Esophagus squamous epithelium (tissue), 5 donors: ENCODE measurements at places on chromosomes 5 and 9.

GRCh38 chr5:74476819-74477453 lies 163.6 kb downstream of the ENC1 start:
- DNase-seq, result no peak

DNA sequence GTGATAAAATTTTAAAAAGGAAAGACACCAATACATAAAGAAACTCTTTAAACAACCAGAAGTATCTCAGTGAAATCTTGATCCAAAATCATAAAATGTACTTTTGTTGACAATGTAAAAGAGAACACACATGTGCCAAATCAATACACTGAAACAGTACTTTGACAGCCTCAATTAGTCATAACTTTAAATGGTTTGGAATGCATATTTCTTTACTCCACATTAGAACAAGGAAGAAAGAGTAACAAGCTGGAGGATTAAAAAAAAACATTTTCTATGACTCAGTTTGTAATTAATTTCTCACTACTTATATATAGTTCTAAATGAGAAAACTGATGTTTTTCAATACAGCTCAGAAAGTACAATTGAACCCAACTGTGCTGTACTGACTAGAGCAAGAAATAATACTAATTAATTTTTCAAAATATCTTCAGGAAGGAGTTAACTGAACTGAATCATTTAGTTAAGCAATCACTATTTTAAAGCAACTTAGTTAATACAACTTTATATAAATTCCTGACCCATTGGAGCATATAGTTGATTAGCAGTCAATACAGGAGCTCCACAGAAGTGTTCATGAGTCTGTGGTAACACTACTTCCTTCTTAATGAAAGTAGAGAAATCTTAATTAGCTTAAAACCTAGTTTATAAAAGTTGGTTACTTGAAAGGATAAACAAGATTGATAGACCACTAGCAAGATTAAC lies 101.0 kb downstream of the NR3C1 start:
- DNase-seq, result no peak

- DNase-seq, result no peak
These were observed 317.0 kb upstream of the MPDZ start for GRCh38 chr9:13596383-13596970.

GRCh38 chr5:42495914-42496313 lies 72.7 kb downstream of the GHR start:
- no peak for DNase-seq

DNA sequence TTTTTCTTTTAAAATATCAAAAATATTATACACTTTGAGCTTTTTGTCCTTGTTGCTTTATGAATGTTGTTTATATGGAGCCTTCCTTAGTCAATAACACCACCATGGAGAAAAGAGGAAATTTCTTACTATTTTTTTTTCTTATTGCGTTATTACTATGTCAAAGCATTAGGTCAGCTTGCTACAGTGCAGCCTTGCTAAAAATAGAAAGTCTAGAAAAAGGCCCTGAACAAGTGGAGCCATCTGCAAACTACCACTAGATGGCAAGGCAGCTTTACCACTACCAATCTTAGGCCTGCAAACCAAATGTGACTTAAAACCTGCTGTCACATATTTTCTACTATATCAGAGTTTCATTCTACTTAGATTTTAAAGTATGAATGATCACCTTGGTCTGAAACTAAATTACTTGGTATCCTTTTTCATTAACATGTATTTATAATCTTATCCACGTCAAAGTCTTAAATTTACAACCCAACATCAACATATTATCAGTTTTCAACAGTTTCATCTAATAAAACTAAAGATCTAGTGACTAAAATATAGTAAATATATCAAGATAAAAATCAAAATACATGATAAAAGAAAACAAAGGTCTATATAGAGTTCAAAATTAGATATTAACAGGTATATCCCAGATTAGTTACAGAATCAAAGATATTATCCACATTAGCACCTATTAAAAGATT lies 113.1 kb upstream of the ACOT12 start:
- no peak for DNase-seq

DNA sequence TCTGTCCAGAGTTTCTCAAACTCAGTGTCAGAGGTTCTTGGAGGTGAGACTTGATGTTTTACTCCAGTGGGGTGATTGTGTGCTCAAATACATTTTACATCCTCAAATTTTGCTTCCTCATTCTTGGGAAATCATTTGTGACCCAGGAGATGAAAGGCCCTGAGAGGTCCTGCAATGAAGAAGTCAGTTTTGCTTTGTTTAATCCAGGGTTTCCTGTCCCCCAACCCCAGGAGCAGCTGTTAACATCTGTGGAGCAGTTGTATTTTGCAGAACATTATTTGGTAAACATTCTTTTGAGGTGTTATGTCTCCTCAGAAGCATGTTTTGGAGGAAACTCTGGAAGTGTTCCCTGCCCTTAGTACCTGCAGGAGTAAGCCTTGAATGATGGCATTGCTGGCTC lies 59.8 kb downstream of the DAB2IP start:
- DNase-seq, result no peak

DNA sequence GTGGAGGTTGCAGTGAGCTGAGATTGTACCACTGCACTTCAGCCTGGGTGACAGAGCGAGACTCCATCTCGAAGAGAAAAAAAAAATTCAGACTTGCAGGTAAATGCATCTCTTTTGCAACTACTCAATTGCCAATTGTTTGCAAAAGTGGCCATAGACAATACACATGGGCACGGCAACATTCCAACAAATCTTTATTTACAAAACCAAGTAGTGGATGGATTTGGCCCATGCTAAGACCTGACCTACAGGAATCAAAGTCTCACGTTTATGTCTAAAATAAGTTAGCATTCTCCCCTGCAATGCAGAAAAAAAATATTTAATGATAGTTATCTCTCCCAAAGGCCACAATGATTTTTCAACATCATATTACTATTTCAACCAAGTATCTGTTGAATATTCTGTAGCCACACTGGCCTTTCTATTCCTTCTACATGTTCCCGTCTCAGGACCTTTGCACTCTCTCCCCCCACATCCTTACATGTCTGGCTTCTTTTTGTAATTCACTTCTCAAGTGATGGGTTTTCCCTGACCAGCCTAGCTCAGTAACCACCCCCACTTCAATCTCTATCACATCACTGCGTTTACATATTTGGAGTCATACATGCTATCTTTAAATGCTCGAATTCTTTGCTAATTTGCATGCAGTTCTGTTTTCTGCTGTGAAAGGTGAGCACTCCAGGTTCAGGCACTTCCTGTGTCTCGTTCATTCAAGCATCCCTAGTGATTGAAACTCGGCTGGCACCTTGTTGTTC lies 54.2 kb downstream of the FNBP1 start:
- no peak for DNase-seq

- no peak for DNase-seq
These were observed 274.2 kb downstream of the TMEM167A start for GRCh38 chr5:82802954-82803353.

DNA sequence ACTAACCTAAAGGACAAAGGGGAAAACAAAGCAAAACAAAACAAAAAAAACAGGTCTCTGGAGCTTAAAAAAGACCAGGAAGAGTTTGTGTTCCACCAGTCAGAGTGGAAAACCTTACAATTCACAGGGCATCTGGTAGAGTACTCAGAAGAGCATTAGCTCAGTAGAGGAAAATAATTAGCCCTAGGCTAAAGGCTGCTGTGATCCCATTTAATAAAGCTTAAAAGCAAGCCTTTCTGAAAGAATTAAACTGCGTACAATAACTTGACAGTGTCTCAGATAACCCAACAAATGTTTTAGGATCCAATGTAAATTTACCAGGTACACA lies 7.3 kb downstream of the ECM2 start:
- DNase-seq, result no peak

- DNase-seq, result no peak
These were observed 163.6 kb downstream of the ZDHHC21 start for GRCh38 chr9:14529629-14530028.

DNA sequence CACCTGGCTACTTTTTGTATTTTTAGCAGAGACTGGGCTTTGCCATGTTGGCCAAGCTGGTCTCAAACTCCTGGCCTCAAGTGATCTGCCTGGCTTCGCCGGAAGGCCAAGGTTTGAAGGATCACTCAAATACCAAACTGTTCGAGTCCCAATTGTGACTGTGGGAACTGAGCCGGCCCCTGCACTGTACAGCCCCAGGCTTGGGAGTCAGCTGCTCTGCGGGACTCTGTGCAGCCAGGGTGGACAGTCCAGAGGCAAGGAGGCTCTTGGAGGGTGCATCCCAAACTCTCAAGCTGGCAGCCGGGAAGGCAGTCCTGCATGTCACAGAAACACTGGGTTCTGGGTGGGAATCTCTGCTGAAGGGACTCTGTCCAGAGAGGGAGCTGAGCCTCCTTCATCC lies 109.0 kb downstream of the ENTREP1 start:
- DNase-seq, result no peak

- no peak for DNase-seq
These were observed 47.8 kb upstream of the JADE2 start for GRCh38 chr5:134477462-134478245.

DNA sequence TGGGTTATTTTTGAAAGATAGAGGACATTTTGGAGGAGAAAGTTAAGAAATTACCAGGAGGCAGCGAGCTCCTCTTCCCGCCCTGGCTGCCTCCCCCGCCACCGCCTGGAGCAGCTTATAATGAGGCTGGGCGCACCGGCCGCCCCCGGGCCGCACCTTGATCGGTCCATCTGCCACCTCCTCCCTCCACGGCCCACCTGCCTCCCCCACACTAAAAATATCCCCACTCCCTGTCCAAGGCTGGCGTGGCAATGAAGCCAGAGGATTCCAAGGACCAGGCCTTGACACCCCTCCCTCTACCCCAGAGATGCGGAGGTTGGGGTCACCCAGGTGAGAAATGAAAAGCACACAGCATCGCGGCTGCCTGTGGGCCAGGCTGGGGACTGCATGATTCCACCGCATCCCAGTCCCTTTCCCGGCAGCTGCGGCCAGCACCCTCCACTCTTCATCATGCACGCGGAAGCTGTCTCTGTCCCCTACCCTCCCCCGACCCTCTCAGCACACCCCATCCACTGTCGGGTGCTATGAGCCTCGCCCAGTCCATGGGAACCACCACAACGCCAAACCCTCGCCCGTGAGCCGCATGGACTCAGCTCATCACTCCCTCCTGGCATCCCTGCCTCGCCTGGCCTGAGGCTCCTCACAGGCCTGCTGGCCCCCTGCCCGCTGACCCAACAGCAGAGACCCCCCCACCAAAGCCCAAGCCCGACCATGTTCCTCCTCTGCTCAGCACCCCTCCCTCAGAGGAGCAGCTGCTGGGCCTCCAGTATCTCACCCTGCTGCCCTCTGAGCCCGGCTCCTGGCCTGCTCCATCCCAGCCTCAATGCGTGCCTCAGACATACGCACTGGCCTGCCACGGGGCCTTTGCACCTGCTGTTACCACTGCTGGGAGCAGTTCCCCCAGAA lies 50.0 kb downstream of the SARDH start:
- no peak for DNase-seq

GRCh38 chr9:91676046-91676445 lies 252.4 kb upstream of the NFIL3 start:
- DNase-seq, result no peak

- DNase-seq, result no peak
These were observed 704 bp upstream of the IL33 start for GRCh38 chr9:6214903-6215302.

- DNase-seq, result no peak
These were observed 932.5 kb upstream of the WWC1 start for GRCh38 chr5:167358868-167359492.

DNA sequence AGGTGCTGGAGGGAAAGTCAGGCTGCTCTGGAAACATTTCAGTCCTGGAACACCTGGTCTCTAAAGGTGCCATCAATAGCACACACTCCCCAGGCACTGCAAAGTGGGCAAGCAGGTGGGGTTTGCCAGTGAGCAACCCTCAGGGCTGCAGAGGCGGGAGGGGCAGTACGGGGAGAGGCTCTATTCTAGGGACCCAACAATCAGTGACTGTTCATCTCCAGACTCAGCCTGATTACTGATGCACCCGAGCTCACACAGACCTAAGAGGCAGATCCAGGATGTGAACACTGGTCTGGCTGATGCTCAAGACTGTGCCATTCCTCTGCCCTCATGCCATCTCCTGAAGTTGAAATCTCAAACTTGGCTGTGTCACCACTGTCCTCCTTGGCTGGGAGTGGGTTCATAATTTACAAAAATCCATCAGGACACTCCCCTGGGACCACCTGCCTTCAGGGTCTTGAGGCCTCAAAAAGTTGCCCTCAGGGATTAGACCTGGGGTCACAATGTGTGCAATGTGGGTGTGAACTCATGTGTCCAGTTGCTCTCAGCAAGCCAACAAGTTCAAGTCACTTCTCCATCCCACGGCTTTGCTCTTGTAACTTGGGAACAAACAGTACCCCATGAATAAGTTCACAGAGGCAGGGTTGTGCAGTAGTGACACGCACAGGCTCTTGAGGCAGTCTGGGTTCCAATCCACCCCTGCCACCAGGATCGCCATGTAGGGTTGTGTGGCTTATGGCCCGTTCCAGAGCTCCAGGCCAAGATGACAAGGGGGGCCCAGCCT lies 19.9 kb upstream of the KCNMB1 start:
- DNase-seq, result no peak

DNA sequence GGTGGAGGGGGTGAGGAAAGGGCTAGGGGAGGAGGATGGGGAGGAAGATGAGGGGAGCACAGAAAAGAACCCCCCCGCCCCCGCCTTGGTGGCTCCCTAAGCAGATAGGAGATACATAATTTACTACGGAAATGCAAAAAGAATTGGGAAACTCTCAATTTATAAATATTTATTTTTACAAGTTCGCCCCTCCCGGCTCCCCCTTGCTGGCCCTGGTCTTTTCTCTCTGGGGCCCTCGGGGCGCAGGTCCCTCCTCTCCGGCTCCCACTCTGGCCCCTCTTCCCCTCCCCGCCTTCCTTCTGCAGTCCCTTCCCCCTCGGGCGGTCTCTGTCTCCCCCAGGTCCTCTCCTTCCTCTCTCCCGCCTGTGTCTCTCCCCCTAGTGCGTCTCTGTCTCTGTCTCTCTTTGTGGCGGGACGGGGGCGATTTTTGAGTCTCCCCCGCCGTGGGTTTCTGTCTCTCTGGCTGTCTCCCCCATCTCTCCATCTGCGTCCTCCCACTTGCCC lies 173.6 kb upstream of the IER5L start:
- DNase-seq, result no peak

DNA sequence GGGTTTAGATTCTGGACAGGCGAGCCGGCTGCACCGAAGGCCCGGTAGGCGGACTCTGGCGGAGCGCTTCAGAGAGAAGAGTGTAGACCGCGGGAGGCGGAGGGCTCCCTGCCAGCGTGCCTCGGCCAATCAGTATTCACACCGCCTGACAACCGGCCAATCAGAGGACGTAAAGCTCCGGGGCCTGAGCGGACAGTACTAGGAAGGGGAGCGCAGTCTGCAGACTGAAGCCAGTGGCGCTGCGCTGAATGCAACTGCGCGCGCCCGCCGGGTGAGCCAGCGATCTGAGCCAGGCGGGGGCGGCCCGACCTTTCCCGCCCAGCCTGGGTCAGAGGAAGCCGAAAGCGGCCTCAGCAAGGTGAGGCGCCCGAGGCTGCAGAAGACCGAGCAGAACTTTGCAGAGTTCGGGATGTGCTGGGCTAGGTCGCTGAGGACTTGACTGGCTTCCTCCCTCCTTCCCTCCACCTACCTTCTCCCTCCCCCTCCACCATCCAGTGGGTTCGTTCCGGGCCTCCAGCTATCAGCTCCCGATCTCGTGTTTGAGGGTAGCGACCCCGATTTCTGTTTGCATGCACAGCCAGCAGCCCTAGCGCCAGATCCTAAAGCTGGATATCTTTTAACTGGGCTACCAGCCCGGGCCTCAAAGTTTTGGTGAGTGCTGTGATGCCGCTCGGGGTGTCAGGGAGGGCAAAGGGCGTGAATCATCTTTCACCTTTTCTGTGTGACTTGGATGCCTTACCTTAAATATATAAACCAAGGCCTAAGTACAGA lies at the start of gene DMRT2:
TSS of gene DMRT2 (plus strand) at position 233 of the 771 bp plus-strand sequence. CDS start 1,257 bp downstream, outside the sequence.
- no peak for DNase-seq
